Effector CD4-positive, alpha-beta T cell (primary cell): ENCODE measurements at places on chromosomes 13 and 19.

- DNase-seq, result no peak
These were observed 262.2 kb downstream of the KLF5 start for GRCh38 chr13:73321043-73321442.

DNA sequence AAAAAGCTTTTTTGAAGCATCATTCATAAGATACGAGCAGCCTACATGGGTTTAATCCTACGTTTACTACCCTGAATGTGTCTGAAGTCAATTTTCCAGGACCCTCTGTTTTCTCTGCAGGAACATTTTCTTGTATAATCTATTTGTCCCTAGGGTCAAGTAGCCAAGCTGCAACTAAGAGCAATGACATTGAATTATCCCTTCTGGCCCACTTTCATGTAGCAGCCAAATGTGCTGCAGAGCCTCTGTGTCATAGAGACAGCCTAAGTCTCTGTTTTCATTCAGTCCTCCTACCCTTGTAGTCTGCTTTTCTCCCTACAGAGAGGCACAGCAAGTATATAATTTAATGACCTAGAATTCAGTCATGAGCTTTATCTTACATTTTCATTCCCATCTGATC lies 82.1 kb downstream of the ZAR1L start:
- no peak for DNase-seq

DNA sequence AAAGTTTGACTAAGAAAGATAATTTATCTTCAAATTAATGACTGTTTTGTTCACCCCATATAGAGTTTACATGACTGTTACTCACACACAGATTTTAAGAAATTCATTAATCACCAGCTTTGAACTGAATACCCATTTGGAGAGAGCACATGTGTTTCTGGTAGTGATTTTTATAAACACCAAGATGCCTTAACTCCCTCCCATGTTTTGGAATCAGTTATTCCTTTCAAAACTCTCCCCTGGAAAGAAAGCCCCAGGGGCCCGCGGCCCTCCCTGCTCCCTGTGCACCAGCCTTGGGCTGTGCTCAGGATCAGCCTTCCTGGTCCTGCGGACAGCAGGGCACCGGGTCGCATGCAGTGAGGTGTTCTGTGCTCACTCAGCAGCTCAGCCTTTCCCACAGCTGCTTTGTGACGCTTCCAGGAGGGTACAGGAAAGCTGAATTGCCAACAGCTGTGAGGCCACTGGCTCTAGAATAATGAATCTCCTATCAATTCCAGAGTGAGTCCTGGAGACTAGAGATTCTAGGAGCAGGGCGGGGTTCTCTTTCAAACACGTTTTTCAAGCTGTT lies 483.2 kb downstream of the EFNB2 start:
- DNase-seq, result no peak

DNA sequence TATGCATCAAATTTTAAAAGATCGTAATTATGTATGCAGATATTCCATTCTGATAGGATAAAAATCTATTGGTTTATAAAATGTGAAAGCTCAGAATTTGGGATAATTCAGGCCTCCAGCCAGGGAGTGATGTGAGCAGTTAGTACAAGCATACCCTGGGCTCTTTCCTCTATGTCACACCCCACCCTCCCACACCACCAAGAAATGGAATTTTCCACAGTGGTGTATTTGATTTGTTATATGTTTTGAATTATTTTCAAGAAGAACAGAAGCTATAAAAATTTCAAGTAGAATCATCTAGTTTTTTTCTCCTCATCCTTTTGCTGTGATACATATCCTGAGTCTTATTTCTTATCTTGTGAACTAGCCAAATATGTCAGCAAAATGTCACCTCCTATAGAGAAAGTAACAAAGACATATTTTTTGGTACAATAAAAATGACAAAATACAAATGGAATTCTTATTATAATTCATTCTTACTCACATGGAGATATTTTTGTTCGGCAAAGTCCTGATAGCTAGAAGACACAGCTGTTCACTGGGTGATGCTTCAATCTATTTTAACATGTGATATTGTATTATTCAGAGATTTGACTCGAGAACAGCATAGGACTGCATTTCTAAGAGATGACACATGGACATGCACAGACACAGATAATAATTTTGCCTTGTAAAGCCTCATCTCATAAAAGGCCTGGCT lies 61.2 kb upstream of the FRY start:
- no peak for DNase-seq

- DNase-seq, result no peak
These were observed 37.4 kb upstream of the GAS6 start for GRCh38 chr13:113901231-113901630.

DNA sequence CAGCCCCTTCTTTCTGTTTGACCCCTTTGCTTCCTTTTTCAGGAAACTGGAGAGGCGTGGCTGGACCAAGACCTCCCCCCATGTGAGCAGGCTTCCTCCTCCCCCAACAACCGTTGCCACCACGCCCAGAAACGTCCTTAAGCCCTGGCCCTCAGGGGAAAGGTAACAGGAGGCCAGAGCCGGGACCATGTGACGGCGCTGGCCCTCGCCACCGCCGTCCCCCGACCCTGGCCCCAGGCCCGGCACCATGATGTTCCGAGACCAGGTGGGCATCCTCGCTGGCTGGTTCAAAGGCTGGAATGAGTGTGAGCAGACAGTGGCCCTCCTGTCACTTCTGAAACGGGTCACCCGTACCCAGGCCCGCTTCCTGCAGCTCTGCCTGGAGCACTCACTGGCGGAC lies 14.4 kb downstream of the SAMD4B start:
- DNase-seq, result no peak

GRCh38 chr13:38998739-38999138 lies 8.1 kb upstream of the STOML3 start:
- DNase-seq, result no peak

- DNase-seq, result no peak
These were observed 16.2 kb downstream of the TMTC4 start for GRCh38 chr13:100658363-100658762.

- no peak for DNase-seq
These were observed 119.9 kb downstream of the MAB21L1 start for GRCh38 chr13:35356572-35356971.

- DNase-seq, result no peak
These were observed 257.0 kb downstream of the TSHZ3 start for GRCh38 chr19:31092274-31092673.

GRCh38 chr13:98048265-98048664 lies 94.6 kb upstream of the FARP1 start:
- DNase-seq, result no peak

DNA sequence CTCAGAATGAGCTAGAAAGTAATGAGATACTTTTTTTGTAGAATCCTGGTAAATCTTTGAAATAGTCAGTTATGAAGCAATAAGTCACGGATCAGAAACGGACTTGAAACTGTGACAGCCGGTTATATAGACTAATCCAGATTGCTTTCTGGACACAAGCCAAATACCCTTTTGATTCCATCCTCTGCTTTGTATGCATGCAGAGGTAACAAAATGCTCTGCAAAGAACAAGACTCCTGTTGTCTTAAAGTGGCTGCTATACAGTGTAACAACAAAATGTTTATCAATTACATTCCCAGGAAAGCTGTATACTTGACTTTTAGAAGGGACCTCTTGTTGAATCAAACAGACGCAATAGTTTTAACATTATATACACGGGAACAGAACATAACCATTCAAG lies 66.5 kb upstream of the STARD13 start:
- DNase-seq, result no peak

DNA sequence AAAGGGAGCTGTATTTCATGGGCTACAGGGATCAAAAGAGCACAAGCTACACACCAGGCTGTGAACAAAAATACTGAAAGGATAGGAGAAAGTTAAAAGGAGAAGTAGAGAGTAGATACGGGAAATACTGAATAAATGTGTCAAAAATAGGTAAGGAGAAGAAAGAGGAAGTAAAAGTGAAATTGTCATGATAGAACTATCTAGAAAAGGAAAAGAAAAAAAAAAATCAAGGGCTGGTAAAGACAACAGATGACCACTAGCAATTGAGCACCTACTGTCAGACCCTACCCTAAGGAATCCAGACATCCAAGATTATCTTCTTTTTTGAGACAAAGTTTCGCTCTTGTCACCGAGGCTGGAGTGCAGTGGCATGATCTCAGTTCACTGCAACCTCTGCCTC lies 4.8 kb downstream of the RUBCNL start:
- no peak for DNase-seq

DNA sequence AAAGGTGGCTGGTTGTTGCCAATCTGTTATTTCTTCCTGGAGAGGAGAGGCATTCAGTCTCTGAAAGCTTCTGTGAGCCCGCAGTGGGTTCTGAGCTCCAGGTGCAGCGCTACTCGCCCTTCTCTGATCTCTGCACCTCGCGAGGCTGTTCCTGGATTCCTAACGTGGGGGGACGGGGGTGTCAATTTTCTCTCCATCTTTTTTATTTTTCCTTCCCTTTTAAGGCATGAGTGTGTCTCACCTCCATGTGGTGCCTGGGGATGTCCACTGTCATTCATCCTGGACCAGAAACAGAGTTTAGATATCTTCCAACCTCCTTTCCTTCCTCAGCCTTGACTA lies 626 bp downstream of the ZNF233 start:
- DNase-seq, result no peak

- DNase-seq, result no peak
These were observed 17.7 kb upstream of the KLF12 start for GRCh38 chr13:74151859-74152258.

DNA sequence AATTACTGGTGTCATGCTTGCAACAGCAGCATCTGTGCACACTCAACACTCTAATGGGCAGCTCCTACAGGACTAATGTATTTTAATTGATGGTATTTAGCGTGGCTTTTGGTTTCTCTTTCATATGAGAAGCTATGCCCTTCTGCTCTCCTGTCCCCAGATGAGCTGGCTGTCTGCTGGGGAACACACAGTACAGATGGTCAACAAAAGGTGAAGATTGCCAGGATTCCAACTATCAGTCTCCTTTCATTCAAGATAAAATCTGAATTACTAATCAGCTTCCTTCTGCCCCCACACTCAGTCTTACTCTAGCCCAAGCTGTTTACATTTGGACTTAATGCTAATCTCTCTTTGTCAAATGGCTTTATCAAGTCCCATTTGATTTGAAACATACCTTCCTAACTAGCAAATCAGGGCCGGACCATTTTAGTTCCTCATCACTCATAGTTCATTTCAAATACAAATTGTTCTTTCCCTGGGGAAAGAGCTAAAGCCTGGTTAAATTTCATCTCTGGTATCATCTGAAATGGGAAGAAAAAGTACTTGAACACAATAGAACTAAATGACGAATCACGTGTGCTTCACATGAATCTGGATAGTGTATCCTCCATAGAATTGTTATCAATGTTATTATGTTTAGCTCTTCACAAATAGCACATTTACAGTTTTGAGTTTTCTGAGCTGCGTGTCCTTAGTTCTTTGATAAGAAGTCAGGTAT lies 988.0 kb downstream of the PCDH17 start:
- no peak for DNase-seq

DNA sequence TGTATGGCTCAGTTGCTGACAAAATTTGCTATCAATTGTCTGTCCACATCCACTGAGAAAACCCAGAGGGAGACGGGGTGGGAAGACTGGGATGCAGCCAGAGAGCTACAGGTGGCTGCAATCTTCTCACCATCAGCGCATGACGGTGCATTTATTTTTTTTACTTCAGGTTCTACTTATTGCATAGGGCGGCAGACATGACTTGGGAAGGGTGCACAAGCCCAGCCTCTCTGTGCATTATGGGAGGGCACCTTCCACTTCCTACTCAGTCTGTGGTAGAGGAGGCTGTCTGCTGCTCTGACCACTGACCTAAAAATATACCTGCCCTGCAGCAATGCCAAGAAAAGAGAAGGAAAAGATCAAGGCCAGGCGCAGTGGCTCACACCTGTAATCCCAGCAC lies 73.1 kb downstream of the ABCC4 start:
- no peak for DNase-seq

- no peak for DNase-seq
These were observed 58.3 kb upstream of the CLDN10 start for GRCh38 chr13:95494082-95494681.

GRCh38 chr19:15595069-15595468 lies 19.9 kb upstream of the CYP4F8 start:
- no peak for DNase-seq

- DNase-seq, result peak; percentile 54
These were observed 57.3 kb downstream of the CEBPG start for GRCh38 chr19:33430674-33431277.

GRCh38 chr13:89982407-89983095 lies 1364.9 kb upstream of the MIR17HG start:
- no peak for DNase-seq

DNA sequence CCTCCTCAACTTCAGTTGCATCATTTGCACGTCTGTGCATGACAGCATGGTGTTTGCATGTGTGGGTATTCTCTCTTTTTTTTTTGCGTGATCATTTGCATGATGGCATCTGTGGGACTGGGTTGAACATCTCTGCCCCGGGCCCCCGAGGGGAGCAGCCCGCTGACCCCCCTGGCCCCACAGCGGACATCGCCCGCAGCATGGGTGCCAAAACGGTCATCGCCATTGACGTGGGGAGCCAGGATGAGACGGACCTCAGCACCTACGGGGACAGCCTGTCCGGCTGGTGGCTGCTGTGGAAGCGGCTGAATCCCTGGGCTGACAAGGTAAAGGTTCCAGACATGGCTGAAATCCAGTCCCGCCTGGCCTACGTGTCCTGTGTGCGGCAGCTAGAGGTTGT lies 23.1 kb downstream of the PNPLA6 start:
- no peak for DNase-seq

- DNase-seq, result no peak
These were observed 130.6 kb downstream of the DLEU7 start for GRCh38 chr13:50712881-50713280.

- no peak for DNase-seq
These were observed 53.0 kb upstream of the FBXL3 start for GRCh38 chr13:77079902-77080413.
